ENCODE measurements at places on chromosomes 16 and 17.

DNA sequence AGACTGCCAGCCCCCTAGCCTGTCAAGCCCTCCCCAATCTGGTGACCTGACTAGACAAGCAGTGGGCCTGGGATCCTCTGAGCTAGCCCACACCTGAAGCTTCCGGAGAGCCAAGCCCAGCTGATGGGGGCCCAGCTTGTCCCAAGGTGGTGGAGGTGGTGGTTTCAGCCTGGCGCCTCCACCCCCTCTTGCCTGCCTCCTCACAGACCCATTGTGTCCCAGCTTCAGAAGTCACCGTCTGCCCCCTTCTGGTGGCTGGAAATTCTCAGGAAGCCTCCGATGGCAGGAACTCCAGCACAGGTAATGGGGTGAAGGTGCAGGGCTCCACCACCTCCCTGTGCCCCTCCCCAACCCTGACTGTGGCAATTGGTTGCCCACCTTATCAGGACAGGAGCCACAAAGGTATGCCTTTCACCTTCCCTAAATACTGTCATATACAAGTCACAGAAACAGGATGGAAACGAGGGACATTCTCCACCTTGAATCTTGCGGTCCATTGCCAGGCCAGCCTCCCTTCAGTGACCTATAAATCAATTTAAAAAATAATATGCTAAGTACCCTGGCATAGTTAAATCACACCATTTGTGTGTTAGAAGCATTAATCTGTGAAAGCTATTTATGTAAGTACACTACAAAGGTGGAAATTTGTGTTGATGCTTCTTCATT is 66.0 kb upstream of the ZNF423 start:
- peak; percentile 34 for DNase-seq

DNA sequence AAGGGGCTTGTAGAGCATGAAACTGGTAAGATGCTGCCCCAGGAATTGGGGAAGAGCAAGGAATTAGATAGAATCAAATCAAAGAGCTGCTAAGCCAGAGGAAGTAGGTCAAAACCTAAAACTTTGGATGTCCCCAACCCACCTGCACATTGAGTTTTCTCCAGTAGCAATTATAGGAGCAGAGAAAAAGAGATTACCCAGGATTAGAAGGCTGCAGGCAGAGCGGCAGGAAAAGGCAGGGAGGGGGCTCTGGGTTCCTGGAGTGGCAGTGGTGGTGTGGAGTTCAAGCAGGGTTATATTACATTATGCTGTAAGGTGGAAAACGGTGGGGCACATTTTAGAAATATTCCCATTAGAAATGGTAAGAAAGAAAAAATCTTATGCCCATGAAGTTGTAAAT is 68.3 kb downstream of the KSR1 start:
- no peak for DNase-seq

DNA sequence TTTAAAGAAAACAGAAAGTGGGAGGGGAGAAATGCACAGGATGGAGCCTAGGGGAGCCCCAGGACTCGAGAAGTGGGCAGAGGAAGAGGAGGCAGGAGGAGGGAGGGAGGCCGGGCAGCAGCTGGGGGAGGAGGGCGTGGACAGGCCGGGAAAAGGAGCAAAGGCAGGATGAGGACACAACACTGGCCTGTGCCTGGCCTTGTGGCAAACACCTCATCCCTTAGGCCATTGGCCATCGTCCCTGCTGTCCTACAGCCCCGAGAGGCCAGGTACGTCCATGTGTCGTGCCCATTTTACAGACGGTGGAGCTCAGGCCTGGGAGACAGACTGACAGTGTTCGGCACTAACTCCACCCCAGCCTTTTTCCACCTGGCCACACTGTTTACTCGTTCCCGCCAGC is 15.9 kb downstream of the JPH3 start:
- DNase-seq: no peak

GRCh38 chr16:61836804-61837393 is 199.3 kb downstream of the CDH8 start:
- DNase-seq: no peak

DNA sequence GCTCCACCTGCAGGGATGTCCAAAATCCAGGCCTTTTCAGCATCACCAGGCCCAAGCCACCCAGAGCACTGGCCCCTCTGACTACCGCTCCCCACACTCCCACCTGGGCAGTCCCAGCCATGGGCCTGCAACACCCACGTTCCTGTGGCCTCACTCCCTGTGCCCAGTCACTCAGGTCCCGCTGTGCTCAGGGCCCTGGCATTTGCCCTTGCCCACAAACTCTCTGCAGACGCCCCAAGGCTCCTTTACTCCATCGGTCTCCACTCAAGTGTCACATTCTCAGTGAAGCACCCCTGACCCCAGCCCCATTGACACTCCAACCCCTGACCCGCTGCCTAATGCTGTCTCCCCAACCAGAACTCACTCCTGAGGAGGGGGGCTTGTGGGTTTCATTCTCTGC is 23.6 kb downstream of the MPG start:
- DNase-seq: no peak

GRCh38 chr16:50393416-50393815 is 24.6 kb upstream of the BRD7 start:
- no peak for DNase-seq

- no peak for DNase-seq
These were observed 21.2 kb downstream of the PEMT start for GRCh38 chr17:17570140-17570797.

DNA sequence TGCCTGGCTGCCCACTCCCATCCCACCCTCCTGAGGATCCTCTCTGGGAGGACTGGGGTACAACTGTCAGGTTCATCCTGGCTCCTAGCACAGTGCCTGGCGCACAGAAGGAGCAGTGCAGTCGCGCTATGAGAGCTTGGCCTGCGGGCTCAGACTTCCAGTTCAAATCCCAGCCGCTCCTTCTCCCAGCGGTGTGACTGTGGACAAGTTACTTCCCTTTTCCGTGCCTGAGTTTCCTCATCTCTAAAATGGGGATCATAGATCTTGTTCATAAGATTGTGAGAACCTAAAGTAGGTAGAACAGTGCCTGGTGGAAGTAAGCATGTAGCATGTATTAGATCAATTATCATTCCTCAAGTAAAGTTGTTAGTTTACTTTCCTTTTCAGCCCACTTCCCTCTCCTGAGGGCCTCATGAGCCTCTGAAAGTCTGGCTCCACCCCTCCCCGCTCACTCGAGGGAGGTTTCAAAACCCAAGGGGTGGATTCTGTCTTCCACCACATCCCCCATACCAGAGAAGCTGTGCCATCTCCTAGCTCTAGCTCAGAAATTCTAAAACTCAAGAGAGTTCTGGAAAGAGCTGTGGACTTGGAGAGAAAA is 19.9 kb upstream of the COL1A1 start:
- no peak for DNase-seq

- DNase-seq: no peak
These were observed 106.9 kb downstream of the BANP start for GRCh38 chr16:88058136-88058535.

DNA sequence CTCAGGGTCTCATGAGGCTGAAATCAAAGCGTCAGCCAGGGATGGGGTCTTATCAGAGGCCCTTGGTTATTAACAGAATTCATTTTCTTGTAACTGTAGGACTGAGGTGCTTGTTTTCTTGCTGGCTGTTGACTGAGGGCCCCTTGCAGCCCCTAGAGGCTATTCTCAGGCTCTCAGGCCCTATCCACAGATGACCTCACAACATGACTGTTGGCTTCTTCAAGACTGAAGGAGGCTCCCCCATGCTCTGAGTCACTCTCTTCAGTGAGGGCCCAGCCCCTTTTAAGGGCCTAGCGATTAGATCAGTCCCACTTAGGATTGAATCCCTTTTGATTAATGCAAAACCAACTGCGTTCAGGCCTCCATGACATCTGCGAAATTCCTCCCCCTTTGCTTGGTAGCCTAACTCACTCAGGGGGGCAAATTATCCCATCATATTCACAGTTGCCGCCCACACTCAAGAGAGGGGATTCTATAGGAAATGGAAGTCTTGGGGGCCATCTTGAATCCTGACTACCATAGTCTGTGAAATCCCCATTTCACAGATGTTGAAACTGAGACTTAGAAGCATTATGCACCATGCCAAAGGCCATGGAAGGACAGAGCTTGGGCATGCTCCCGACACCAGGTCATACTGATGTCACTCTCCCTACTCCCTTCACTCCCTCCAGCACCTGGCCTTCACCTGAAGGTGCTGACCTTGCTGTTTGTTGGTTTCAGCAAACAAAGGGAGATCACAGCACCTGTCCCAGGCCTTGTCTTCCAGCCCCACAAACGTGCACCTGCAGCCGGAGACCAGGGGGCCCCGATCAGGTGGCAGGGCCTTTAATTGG is 592.3 kb downstream of the MAF start:
- DNase-seq: no peak
